Cortex of kidney (tissue), 1 donor: ENCODE measurements at places on chromosomes 6 and 20.

- no peak for DNase-seq
Measured at GRCh38 chr6:63348836-63349235, 29.1 kb upstream of the LGSN start.

GRCh38 chr6:41428336-41428995 is 93.1 kb downstream of the NCR2 start:
- DNase-seq = no peak

- DNase-seq = no peak
Measured at GRCh38 chr6:74764486-74764885, 441.4 kb downstream of the COL12A1 start.

GRCh38 chr20:62711703-62712101 is 3.1 kb downstream of the NTSR1 start:
- DNase-seq = no peak

GRCh38 chr6:158219228-158219627 is 51.1 kb downstream of the GTF2H5 start:
- no peak for DNase-seq

GRCh38 chr6:16944596-16944995 is 157.3 kb upstream of the STMND1 start:
- DNase-seq = no peak

GRCh38 chr20:7856756-7857155 is 83.5 kb downstream of the HAO1 start:
- no peak for DNase-seq

DNA sequence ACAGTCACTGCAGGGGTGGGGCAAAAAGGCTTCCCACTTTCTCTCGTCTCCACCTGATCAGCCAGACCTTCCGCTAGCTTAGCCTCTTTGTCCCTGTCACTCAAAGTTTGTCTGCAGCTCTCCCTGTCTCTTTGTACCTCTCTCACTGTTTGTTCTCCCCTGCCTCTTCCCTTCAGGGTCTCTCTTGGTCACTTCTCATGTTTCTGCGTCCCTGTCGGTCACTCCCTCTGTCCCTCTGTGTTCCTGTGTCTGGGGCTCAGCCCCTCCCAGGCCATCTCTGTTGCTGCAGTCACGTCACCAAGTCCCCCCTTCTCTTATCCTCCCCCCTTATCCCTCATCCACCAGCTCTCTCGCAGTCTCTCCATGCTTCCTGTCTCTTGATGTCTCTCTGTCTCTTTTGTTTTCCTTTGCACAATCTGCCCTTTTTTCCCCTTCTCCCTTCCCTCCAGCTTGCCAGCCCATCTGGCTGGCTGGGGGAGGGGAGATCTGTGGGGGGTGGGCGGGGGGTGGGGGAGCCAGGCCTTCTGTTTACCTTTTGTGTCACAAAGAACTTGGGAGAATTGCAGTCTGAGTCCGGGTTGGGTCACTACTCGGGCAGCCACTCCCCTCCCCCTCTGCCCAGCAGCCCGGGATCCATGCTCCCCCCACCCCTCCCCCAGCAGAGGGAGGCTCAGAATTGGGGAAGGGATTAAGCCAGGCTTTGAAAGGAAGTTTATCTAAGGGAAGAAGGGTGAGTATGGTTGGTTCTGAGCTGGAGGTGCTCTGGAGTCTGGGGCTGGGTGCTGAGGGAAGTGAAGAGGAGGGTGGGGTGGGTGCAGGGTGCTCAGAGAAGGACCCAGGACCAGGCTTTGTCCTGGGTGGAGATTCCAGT is 32.3 kb downstream of the FOXP4 start:
- no peak for DNase-seq

DNA sequence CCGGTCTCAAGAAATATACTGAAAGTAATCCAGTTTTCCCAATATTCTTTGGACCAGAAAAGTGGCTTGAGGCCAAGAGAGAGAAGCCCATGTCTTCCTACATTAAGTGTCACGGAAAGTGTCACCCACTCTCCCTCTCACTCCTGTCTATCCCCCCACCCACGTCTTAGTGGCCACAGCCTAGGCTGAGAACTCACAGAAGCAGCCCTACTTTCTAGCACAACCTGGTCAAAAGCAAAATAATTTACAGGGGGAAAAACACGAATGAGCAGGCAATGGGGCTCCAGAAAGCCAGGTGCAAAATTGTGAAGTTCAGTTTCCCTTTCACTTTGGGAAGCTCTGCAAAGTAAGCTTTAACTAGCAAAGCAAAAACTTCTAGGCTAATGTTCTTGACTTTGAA is 118.0 kb downstream of the OPRM1 start:
- no peak for DNase-seq

GRCh38 chr6:2793534-2794151 is 28.4 kb downstream of the WRNIP1 start:
- DNase-seq = no peak

- DNase-seq = no peak
Measured at GRCh38 chr6:144722154-144722737, 437.1 kb downstream of the UTRN start.

DNA sequence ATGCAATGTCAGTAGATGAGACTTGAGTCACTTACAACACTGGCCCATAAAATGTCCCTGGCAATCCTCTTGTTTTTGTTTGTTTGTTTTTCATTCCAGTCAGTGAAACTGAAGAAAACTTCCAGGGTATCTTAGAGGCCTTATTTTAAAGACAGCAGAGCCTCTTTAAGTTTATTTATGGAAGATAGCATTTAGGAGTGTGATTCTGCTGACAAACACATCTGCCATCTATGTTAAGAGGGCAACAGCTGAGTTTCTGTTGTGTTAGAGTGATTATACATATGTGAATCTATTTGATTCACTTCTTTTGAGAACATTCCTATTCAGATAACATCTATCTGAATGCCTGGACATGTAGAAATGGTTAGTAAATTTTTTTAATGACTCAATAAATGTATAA is 812.6 kb downstream of the TENT5A start:
- DNase-seq = no peak

DNA sequence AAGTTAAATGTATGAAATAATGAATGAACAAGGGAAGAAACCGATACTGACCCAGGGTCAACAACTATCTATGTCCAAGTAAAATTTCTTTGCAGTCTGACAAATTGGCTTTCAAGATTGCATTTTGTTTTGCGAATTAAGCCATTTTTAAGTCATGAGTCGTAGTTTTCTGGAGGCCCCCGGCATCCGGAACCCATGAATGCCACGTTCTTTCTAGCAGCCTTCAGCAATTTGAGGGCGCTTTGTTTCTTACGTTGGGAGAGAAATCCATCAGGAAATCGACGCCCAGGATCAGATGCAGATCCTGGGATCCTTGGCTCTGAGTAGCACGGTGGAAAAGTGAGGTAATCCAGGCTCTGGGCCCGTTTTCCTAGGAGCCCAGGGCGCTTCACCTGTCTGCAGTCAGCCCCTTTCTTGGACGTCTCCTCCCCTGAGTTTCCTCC is 309 bp upstream of the ABRACL start:
- DNase-seq = no peak

DNA sequence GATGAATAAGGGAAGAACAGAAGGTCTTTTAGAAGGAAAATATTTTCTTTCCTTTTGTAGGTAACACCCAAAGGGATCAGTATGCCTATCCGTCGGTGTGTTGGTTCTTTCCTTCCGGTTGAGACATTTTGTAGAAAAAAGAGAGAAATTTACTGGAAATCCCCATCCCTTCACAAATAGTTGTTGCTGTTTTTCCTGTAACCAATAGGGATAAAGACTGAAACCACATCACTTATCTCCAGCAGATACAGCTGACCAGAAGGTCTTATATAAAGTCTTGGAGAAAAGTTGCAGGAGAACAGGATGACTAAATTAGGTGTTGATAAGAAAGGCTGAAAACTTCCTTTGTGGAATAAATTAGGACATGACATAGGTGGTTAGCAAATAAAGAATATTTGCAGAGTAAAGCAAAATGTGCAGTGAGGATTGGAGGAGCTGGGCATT is 14.8 kb upstream of the HLA-DRB1 start:
- no peak for DNase-seq

- no peak for DNase-seq
Measured at GRCh38 chr20:59564943-59565342, 39.4 kb upstream of the PHACTR3 start.

DNA sequence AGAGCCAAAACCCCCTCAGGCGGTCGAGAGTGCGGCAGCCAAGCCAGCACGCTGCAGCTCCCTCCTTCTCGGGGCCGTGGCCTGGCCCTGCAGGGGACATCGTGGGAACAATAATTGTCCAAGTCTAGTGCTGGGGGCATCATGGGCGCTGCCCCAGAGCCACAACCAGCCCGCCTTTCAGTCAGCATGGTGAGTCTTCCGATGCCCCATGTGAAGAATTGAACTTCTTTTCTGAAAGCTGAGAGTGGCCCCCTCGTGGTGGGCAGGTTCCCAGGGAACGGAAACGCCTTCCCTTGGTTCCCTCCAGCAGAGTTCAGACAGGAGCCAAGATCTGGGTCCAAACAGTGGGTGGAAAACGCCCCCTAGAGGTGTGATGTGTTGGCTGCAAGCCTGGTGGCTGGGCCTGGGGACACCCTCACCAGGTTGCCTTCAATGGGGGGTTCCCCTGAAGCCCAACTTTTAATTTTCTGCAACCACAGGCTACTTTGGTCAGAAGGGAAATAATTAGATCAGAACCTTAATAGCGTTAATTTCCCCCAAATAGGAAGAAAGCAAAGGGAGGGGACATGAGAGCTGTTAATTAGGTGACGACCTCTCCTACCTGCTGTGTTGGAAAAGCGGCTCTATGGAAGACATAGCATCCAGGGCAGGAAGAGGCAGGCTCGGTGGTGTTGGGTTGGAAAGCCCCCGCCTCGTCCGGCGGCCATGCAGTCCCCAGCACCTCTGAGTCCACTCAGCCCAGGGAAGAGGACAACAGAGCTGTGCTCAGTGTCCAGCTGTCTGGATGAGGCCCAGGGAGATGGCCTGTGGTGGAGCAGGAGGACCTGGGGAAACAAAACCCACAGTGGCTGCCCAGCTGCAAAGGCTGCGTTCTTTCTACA is 4.7 kb upstream of the MRGBP start:
- no peak for DNase-seq

DNA sequence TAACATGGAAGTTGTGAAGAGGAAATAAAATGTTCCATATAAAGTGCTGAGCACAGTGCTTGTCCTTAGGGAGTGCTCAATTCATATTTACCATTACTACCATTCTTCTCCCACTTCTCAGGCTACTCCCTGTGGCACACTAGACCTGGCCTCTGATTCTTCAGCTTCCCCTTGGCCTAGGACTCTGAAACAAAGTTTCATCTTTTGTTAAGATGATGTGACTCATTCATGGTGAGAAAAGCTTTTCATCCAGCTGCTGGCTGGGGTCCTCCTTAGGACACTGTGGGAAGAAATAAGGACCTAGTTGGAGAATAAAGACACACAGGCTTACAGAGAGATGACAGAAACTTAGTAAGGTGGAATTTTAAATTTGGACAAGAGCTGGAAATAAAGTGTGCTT is 314.8 kb downstream of the CDC5L start:
- no peak for DNase-seq

DNA sequence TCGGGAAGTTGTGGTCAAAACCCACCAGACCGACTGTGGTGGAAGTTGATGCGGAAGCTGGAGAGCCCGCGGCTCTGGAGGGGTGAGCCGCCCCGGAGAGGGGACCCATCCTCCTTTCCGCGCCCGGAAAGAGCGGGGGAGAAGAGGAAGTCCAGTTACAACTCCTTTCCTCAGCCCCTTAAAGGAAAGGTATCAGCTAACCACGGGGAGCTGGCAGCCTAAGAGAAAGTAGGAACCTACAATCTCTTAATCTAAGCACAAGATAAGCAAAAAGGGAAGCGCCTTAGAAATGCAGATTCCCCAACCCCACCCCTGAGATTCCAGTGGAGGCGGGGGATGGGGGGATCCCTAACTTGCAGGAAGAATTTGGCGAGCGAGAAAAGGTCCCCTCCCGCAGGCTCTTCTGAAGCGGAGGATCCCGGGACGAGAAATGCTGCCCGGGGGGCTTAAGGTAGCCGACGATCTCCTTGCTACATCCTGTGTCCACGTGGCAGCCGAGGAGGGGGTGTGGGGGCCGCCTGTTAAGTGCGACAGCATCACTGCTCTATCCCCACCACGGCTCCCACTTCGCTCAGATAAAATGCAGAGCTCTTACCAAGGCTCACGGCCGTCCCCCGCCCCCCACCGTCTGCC is 87.5 kb downstream of the ZFP64 start:
- no peak for DNase-seq

DNA sequence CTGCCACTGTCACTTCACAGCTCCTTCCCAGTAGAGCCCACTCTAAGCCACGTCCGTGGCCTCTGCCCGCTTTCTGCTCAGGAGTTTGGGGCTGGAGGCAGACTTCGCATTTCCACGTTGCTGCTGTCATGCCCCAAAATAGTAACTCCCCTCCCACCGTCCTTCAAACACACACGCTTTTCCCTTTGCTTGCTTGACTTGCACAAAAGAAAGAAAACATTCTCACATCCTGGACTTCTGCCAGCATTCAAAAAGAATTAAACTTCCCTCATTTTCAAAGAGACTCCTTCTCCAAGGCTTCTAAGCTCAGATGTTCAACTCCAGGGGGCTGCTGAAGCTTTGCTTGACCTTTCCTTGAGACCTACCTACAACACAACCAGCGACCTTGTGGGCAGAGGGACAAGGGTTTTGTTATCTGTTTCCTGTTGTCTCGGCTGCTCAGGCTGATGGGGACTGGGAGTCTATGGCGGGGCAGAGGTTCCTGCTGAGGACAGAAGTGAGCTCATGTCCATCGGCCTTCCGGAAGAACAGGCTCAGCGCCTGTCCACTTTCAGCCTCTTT is 263.8 kb upstream of the FOXQ1 start:
- no peak for DNase-seq

DNA sequence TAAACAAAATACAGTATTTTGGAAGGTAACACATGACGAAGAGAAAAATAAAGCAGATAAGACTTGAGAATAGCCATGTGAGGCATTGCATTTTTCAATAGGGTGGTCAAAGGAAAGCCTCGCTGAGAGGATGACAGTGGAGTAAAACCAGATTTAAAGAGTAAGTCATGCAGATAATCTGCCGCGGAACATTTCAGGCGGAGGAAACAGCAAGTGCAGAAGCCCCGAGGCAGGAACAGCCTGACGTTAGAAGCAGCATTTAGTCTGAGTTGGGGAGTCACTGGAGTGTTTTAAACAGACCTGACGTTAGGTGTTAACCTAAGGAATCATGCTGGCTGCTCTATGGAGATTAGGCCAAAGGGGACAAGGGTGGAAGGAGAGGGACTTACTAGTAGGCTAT is 65.0 kb upstream of the VSTM2L start:
- no peak for DNase-seq

DNA sequence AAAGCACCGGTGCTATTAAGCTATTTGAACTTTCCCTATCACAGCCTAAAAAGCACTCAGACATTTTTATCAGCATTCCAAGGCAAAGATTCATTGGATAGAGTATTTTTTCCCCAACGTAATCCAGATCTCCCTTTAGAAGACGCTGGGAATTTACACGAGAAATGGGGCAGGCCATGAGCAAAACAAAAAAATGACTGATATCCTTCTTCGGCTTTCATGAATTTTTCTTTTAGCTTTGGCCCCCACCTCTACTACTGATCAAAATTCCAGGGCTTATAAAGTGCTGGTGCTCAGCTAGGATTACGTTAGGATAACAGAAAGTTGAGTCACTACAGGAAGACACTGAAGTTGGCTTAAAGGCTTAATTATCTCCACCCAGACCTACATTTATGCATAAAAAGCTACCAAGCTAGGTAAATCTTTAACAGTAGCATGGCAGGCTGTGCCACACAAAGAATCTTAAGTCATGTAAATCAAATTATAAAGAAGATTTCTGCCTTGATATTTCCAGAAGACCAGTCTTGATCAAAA is 418.5 kb upstream of the BTBD3 start:
- no peak for DNase-seq
